ENCODE measurements at places on chromosomes 3 and 15.

GRCh38 chr15:101433396-101433795, 56.1 kb downstream of the PCSK6 start:
- DNase-seq, result no peak

GRCh38 chr3:107204121-107204520, 173.1 kb upstream of the CCDC54 start:
- DNase-seq, result no peak

- no peak for DNase-seq
Observed at GRCh38 chr15:29420188-29420587, 150.6 kb upstream of the NSMCE3 start.

- no peak for DNase-seq
Observed at GRCh38 chr3:178182337-178182779, 353.9 kb upstream of the KCNMB2 start.

- no peak for DNase-seq
Observed at GRCh38 chr3:194773771-194774455, 88.2 kb downstream of the FAM43A start.
